Muscle of arm (tissue), 14 donors: ENCODE measurements at places on chromosomes 2 and 18. TPM values are rescaled to one million over a fixed set of nuclear protein-coding genes. Genes with fewer than 3 reads are reported as not detected.

- no peak for DNase-seq
Observed at GRCh38 chr2:128308889-128309279, 9.8 kb downstream of the HS6ST1 start.

DNA sequence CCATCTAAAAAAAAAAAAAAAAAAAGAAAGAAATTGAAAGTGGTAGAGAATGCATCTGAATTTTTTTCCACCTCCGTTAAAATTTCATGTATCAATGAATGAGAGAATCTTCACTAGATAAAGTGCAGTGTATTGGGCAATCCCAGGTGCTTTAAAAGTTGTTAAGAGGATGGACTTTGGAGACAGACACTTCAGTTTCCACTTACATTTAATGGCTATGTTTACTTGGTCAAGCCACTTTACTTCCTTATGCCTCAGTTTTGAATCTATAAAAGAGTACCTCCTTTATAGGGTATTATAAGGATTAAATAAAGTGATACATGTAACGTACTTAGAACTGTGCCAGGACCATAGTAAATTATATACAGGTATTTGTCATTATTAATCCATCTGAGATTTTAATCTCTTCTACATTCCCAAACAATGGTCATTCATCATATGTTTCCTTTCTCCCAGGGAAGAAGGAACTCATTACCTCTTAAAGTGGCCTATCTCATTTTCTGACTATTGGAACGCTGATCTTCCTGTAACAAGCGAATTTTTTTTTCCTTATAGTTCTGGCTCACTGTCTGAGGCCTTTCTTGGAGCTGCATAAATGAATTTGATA, 29.1 kb upstream of the TANK start:
- DNase-seq, result no peak

GALR1 gene
- not detected for polyA plus RNA-seq

COLEC12 gene
- 40.8 TPM for polyA plus RNA-seq

PCARE gene
- polyA plus RNA-seq, result 0.25 TPM

- no peak for DNase-seq
Observed at GRCh38 chr2:174074831-174075230, 109.7 kb upstream of the SP3 start.

ERCC3 gene
- polyA plus RNA-seq, result not detected

DNA sequence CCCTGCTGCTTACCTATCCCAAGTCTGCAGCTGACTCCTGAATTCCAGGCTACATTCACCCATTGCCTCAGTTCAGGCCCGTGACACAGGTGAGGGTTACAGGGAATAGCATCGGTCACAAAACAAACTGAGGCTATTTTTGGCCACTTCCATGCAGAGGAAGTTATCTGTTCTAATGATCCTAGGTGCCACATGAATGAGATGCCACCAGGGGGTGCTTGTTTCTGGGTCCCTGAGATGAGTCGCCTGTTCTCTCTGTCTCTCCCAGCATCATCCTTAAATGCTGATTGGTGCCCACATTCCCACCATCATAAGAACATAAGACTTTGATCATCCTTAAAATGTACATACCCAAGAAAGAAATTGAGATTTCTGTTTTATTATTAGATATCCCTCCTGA, 119.0 kb upstream of the CELF4 start:
- DNase-seq, result no peak
